Effector CD4-positive, alpha-beta T cell (primary cell): ENCODE measurements at places on chromosomes 7 and 10.

GRCh38 chr10:2619916-2620315, 447.4 kb upstream of the PFKP start:
- no peak for DNase-seq

- DNase-seq = no peak
Observed at GRCh38 chr7:158782761-158783401, 46.4 kb downstream of the ESYT2 start.

DNA sequence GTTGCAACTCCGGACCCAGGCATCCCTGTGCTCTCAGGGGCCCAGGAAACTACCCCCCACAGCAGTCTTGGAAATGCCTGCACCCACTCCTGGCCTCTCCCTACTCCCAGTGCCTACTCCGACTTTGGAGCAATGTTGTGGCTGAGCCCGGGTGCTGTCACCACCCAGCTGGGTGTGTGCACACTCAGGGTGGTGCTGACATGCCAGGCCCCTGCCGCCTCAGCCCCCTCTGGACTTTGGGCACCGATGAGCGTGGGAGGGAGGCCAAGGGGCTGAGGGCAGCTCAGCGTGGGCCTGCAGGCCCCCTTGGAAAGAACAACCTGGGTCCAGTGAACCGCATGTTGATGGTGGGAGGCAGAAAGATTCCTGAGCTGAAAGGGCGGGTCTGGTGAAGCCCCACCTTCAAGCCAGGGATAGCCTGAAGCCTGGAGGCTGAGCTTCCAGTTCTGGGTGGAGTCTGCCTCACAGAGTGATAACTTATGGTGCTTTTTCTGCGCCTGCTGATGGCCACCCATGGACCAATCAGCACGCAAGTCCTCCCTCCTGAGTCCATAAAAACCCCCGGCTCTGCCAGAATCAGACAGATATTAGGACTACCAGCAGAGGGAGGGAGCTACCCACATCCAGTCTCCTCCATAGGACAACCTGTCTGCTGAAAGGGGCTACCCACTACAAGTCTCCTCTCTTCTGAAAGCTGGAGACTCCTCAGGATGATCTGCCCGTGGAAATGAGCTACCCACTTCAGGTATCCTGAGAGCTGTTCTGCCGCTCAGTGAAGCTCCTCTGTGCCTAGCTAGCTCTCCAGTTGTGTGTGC, 380.4 kb upstream of the SORCS1 start:
- DNase-seq = no peak

- no peak for DNase-seq
Observed at GRCh38 chr7:37230221-37230620, 218.4 kb downstream of the ELMO1 start.

- no peak for DNase-seq
Observed at GRCh38 chr10:33229949-33230267, 104.6 kb downstream of the NRP1 start.

- no peak for DNase-seq
Observed at GRCh38 chr7:101308245-101309085, 13.1 kb downstream of the IFT22 start.

- DNase-seq = no peak
Observed at GRCh38 chr10:87705339-87705738, 45.7 kb downstream of the PAPSS2 start.

DNA sequence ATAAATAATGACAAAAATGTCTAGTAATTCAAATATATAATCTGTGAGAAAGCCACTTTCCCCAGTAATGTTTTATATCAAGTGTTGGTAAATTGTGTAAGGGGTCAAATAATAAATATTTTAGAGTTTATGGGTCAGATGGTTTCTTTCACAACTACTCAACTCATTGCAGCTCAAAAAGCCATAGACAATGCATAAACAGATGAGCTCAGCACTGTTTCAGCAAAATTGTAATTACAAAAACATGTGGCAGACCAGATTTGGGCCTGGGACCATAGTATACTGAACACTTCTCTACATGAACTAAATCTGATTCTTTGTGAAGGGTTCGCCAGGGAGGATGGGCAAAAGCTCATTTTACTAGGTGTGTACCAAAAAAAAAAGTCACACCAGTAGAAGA, 460.8 kb downstream of the NRG3 start:
- DNase-seq = no peak

GRCh38 chr7:140016540-140016939, 46.2 kb downstream of the PARP12 start:
- DNase-seq = no peak

GRCh38 chr7:47477191-47478016, 104.5 kb downstream of the TNS3 start:
- DNase-seq = no peak

- no peak for DNase-seq
Observed at GRCh38 chr10:57165671-57166070, 804.6 kb upstream of the ZWINT start.

GRCh38 chr7:85196696-85197095, 9.8 kb upstream of the SEMA3D start:
- no peak for DNase-seq

- no peak for DNase-seq
Observed at GRCh38 chr7:6432781-6433180, 15.0 kb downstream of the DAGLB start.

DNA sequence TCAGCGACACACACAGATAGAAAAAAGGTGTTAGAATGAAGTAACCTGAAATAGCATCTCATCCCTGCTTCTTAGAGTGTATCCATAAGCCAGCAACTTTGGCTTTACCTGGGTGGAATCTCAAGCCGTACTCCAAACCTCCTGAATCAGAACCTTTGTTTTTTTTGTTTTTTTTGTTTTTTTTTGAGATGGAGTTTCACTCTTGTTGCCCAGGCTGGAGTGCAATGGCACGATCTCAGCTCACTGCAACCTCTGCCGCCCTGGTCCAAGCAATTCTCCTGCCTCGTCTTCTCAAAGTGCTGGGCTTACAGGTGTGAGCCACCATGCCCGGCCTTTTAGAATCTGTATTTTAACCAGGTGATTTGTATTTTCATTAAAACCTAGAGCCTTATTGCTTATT, 9.0 kb downstream of the NRBF2 start:
- no peak for DNase-seq

DNA sequence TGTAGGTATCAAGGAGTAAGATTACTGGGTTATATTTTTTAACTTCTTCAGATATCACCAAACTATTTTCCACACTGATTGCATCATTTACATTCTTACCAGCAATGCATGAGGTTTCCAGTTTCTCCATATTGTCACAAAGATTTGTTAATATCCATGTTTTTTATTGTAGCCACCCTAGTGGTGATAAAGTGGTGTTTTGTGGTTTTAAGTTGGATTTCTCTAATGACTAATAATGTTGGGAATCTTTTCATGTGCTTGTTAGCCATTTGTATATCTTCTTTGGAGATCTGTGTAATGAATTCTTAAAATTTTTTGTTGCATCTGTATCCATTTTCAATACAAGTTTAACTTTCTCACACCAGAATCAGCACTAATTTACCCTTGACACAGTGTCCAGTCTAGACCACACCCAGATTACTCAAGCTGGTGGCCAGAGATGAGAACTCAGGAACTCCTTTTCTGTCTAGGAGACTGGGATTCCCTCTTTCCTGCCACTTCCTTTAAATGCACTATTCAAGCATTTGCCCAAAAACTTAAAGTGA, 67.0 kb upstream of the PLXDC2 start:
- DNase-seq = no peak
